ENCODE measurements at places on chromosomes 2 and 18.

GRCh38 chr18:34528177-34528576 is 181.9 kb upstream of the DTNA start:
- DNase-seq: no peak

GRCh38 chr18:62435435-62436031 is 87.3 kb upstream of the ZCCHC2 start:
- DNase-seq: no peak

GRCh38 chr2:88057437-88057844 is 1.9 kb upstream of the KRCC1 start:
- no peak for DNase-seq

DNA sequence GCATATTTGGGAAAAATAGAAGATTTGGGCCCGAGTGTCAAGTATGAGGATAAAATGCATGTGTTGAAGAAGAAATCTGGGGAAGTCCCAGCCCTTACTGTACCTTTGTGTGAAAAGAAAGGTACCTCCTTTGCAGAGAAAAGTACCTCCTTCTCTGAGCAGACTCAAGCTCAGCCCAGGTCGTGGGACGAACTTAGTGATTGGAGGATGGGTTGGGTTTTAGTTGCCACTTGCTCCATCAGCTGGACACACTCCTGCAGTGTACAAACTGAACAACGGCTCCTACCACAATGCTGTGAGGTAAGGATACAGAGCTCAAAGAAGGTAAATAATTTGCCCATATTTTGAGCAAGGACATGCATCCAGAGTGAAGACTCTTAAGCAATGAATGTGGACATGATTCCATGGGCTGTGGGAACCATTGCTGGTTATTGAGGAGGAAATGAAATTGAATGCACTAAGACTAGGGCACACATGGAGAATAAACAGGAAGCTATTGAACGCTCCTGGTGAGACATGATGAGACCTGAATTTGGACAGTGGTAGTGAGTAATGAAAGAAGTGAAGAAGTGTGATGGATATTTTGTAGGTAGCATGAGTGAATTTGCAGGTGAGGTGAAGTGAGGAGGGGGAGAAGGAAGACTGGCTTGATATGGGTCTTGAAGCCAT is 49.8 kb upstream of the IL1RL1 start:
- DNase-seq: no peak

DNA sequence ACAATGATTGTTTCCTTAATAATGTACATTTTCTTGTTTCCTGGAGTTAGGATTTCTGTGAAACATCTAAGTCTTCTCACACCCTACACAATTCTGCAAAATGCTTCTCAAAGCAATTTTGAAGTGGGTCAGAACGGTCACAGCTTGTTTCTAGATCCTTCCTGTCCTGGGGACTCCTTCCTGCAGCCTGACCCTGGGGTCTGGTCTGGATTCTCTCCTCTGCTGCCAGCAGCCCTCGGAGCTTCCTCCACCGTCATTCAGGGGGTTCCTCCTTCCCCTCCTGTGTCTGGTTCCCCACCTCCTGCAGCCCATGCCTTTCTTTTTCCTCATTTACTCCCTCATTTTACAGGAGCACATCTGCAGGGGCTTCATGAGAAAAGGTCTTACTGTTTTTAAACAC is 322.1 kb downstream of the AGPS start:
- no peak for DNase-seq

DNA sequence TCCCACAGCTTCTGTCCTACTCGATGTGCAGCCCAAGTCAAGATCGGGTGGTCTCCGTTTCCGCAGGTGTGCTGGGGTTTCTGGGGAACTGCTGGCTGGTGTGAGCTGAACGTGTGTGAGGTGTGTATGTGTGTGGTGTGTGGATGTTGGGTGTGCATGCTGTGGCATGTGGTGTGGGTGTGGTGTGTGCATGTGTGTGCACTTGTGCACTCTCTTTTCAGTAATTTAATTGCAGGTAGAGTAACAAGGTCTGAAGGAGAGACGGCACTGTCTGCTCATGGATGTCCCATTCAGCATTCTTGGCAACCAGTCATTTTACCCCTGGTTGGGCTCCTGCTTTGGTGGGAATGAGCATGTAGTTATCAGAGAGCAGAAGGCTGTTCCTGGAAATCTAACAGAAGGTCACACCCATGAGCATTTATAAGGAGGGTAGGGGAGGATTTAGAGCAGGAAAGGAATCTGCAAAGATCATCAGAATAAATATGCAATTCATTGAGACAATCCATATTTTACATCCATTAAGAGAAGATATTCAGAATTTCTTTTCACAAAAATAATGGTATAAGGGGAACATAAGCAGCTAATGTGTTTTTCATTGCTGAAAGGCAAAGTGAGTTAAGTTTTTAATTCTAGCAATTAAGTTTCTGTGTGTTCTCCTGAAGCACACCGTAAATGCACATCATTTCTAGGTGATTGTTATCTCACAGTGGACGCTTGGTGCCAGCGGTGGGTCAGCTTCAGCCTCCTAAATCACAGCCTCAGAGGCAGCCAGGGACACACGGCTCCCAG is 60.7 kb downstream of the ADI1 start:
- no peak for DNase-seq

DNA sequence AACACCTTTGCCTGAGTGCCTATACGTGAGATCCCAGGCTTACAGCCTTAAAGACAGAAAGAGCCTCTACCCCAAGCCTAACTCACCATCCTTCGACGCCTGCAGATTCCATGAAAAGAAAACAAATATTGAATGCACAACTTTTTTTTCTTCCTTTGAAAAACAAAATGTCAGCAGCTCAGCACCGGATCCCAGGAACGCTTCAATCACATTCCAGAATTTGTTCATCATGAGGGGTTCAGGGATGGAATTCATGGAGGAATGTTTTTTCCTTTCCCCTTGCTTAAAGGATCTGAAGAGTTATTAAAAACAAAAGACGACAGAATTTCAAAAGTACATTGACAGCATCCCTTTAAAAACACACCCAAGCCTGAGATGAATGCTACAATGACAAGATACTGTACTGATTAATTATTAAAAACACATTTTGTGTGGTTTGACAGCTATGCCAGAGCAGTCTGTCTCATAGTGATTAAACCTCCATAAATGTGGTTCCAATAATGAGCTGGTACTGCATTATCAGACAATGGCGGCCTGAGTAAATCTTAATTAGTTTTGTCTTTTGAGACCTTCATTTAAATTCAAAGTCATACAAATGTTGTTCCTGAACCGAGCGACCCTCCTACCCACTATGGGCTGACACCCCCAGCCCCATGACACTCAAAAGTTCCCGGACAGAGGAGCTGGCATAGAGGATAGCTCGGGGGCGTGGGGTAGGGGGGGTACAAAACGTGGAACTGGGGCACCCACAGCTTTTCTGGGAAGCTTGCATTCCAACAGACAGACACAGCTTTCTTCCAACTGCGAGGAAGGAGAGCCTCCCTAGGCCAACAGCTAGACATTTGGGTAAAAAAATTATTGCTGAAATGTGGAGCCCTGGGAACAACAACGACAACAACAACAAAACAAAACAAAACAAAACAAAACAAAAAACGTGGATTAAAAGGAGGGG is 227.5 kb downstream of the TTC32 start:
- peak; percentile 68 for DNase-seq

DNA sequence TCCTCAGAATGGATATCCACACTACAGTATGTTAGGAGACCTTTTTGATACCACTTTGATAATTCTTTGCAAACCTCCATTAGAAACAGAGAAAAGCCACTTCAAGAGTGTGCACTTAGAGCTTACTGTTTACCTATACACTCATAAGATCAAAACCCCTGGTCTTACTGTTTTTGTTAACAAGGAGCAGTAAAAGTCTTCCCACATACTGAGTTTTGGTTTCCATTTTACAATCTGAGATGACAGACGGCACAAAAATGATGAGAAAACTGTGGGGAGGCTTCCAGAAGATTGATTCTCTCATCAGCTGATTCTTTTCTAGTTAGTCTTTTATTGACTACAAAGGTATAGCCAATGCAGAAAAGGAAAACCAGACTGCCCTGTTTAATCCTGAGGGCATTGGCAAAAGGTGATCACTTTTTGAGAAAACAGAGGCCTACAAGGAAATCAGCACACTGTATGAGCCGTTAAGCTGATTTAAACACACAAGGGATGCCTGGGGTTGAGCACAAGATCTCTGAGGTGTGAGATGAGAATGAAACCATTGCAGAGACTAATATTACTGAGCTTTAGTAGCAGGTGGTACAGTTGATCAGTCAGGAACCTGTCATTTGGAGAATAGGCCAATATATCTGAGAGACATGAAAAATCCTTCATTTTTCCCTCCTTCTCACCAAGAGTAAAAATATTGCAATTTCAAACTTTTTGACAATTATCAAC is 368.6 kb downstream of the GRB14 start:
- DNase-seq: no peak

All from EH (cell line).